A549 treated with CORT108297 at 1 μM for 4 hours (cell line): ENCODE measurements at places on chromosomes 12 and 14. TPM values are rescaled to one million over a fixed set of nuclear protein-coding genes. Genes with fewer than 3 reads are reported as not detected.

NABP2 gene
- total RNA-seq, result 55.2 to 63.7 TPM (median 60.3 TPM) in 5 replicates

TMEM132D gene
- total RNA-seq, result not detected in 5 replicates

FGF6 gene
- not detected in 5 replicates for total RNA-seq

CD163 gene
- total RNA-seq, result 0.02 to 0.07 TPM in 2 of 5 replicates, not detected in the others

KLRF1 gene
- not detected in 5 replicates for total RNA-seq

RNASE3 gene
- total RNA-seq, result not detected in 5 replicates

ANO4 gene
- total RNA-seq, result 0.03 to 0.05 TPM in 2 of 5 replicates, not detected in the others
